NCI-H187 (cell line): ENCODE measurements at places on chromosomes 2 and 18.

DNA sequence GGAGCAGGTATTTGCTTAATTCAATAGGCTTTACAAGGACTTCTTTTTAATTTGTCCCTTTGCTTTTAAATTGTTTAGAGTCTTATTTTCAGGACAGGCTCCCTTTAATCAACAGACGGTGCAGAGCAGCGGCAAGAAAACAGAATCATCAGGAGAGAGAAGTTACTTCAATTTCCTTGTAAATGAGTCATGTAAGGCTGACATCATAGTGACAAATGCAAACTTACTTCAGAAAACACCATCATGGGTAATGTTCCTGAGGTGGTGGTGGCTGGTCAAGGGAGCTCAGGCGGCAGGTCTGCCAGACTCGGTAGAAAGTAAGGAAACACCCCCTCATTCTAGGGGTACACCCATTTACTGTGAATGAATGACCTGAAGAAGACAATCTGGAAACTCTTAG is 395.1 kb downstream of the FBXO15 start:
- DNase-seq: no peak

DNA sequence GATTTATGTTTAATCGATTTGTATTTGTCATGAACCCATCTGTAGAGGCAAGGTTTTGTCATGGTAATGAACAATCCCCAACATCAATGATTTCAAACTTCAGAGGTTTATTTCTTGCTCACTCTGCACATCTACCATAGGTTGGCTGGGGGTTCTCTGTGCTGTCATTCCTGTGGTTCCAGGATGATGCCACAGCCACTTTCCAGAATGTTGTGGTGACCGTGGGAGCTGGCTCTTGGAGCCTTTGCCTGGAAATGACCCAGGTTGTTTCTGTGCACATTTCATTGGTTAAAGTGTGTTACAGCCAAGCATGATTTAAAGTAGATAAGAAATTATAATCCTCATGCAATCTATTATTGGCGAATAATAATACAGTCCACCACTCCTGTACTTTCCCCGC is 28.2 kb upstream of the EPAS1 start:
- DNase-seq: no peak

- DNase-seq: no peak
These were observed 51.9 kb downstream of the MAP4K3 start for GRCh38 chr2:39385172-39385571.

- DNase-seq: no peak
These were observed 40.0 kb upstream of the LAPTM4A start for GRCh38 chr2:20091305-20091991.
